Activated CD4-positive, alpha-beta T cell treated with anti-CD3 and anti-CD28 coated beads for 24 hours (primary cell): ENCODE measurements at places on chromosomes 12 and 14.

- no peak for DNase-seq
Measured at GRCh38 chr14:89626233-89626806, 209.3 kb upstream of the FOXN3 start.

GRCh38 chr12:13223179-13223804 lies 26.8 kb downstream of the EMP1 start:
- no peak for DNase-seq

DNA sequence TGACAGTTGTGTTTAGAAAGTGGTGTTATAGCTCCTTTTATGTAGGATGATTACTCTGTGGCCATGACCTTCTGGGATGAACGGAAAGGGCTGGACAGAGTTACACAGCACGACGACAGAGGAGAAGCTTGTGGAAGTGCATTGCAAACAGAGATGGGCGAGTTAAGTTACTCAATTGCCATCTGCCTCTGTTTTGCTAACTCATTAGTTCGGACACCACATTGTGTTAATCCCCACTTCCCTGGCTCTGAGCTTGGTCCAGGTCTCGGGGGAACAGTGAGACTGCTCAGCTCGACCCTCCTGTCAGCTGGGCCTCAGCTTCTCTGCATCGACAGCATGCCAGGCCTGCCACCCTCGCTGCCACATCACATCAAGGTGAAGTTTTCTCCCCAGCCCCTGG lies 408.0 kb downstream of the ZFP36L1 start:
- no peak for DNase-seq

DNA sequence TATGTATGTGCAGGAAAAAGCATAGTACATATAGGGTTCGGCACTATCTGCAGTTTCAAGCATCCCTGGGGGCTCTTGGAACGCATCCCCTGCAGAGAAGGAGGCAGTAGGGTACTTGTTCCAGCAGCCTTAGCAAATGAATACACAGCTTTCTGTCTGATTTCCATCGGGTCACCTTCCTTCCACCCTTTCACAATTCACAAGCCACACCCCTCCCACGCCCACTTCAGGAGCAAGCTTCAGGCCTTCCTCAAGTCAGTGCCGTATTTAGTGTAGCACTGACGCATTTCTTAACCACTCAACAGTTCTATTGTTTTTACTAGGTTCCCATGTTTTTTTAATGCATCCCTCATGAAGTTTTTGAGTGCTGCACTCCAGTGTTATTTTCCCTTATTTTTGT lies 64.2 kb downstream of the CLMN start:
- no peak for DNase-seq

GRCh38 chr14:30256627-30257026 lies 302.3 kb upstream of the G2E3 start:
- DNase-seq = no peak

GRCh38 chr12:58745348-58746125 lies 174.8 kb downstream of the LRIG3 start:
- DNase-seq = no peak

DNA sequence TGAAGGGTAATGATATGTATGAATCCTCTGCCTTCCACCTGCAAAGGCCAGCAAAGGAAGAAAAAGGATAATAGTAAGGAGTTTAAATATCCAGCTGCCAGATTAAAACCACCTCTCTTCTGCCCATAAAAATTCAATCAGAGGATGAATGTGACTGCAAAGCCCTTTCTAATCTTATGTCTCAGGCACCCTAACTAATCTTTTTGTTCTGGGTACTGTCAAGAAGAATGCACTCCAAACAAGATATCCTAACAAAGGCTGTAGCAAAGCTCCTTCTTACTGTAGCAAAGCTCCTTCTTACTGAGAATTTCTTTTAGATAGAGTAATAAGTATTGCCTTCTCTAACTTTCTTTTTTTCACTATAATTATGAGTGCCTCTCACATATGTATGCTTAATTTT lies 91.8 kb downstream of the ST8SIA1 start:
- DNase-seq = no peak

GRCh38 chr14:38124506-38124905 lies 83.2 kb upstream of the SSTR1 start:
- DNase-seq = no peak

DNA sequence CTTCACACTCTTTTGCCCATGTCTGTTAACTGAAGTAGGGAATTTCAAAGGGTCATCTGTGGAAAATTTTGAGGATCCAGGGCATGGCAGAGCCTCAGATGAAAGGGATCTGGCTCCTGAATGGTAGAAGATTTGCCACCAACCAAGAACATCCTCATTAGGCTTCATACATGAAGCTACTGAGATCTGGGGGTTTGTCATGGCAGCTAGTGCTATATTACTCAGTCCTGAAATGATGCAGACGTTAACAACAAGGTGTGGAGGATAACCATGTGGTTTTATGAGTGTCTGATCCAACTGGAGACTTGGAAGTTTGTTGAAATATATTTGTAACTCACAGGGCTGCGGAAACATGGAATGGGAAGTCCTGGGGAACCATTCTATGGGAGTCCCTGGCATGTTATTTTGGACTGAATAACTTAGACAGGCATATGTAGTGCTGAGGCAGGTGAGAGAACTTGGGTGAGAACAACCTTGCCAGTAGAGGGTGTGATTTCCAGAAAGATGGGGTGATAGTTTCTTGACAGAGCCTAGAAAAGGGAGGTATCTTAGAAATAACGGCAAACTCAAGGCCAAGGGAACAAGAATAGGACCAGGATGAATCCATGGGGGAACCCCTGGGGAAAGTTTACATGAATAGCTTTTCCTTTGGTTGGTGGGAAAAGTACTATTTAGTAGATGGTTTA lies 42.0 kb upstream of the C12orf75 start:
- DNase-seq = no peak

DNA sequence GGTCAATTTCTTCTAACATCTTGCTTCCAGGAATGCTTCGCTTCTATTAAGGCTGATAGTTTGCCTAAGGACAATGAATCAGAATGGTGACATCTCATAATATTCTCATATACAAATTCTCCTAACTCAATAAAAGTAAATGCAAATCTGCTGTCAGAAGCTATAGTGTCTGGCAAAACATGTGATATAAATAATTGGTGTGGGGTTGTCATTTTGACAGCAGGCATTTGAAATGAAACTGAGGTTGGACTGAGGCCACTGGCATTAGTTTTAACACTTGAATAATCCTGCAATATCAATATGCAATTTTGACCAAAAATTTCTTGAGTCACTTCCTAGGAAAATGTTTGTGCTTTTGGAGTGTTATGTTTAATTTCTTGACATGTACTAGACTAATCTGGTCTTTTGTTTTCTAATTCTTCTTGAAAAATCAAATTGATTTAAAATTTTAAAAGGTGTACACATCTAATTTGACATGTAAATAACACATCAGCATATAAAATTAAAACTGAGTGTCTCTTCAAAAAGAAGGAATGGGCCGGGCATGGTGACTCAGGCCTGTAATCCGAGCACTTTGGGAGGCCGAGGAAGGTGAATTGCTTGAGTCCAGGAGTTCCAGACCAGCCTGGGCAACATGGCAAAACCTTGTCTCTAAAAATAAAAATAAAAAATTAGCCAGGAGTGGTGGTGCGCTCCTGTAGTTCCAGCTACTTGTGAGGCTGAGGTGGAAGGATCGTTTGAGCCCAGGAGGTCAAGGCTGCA lies 92.3 kb upstream of the BTG1 start:
- no peak for DNase-seq

DNA sequence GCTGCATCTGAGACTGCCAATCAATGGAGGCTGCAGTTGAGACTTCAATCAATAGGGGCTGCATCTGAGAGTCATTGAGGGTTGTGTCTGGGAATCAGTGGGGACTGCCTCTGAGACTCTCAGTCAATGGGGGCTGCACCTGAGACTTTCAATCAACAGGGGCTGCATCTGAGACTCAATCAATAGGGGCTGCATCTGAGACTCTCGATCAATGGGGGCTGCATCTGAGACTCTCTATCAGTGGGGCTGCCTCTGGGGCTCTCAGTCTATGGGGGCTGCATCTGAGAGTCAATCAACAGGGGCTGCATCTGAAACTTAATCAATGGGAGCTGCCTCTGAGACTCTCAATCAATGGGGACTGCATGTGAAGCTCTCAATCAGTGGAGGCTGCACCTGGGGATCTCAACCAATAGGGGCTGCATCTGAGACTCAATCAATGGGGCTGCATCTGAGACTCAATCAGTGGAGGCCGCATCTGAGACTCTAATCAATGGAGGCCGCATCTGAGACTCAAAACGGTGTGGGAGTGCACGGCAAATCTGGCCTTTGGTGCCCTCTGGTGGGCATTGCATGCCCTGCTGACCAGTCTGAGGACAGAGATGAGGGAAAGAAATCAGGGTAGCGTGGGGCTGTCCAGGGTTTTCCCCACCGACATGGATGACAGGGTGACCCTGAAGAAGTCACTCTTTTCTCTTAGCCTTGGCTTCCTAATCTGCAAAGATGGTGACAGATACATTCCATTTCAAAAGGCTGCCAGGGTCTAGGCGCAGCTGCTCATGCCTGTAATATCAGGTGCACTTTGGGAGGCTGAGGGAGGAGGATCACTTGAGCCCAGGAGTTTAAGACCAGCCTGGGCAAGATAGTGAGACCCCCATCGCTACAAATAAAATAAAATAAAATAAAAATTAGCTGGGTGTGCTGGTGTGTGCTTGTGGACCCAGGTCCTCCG lies 41.3 kb upstream of the EIF5 start:
- peak; percentile 62 for DNase-seq
